Left colon (tissue), 2 donors: ENCODE measurements at places on chromosomes 1 and 21. TPM values are rescaled to one million over a fixed set of nuclear protein-coding genes. Genes with fewer than 3 reads are reported as not detected.
A peak's percentile ranks its signal among the peaks of the same experiment; 100 is the strongest.

GPR52 gene
- 2.6 TPM for total RNA-seq

PIGP gene
- total RNA-seq = 18.3 TPM

GJA9 gene
- total RNA-seq = 1.2 TPM

ANKRD65 gene
- total RNA-seq = 2.7 TPM

ANXA9 gene
- not detected for total RNA-seq

HENMT1 gene
- total RNA-seq = 6.6 TPM

EDN2 gene
- 4.8 TPM for total RNA-seq

SFT2D2 gene
- total RNA-seq = 83.6 TPM

- no peak for DNase-seq
Measured at GRCh38 chr21:40575976-40576375, 271.0 kb downstream of the DSCAM start.

DNA sequence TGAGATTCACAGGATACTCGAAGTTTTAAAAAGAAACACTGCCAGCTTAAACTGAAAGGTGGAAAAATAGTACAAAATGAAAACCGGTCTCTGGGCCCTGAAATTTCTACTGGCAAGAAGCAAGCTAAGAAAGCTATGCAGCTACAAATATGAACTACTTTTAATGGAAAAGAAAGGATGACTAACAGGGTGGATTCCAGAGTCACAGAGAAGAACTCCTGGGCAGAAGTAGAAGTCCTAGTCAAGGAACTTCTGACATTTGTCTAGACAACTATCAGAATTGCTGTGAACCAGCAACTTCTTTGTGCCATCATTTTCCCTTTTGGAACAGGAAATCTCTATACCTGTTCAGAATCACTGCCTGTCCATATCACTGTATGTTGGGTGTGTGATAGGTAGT is 38.1 kb downstream of the CD160 start:
- DNase-seq = no peak

DNA sequence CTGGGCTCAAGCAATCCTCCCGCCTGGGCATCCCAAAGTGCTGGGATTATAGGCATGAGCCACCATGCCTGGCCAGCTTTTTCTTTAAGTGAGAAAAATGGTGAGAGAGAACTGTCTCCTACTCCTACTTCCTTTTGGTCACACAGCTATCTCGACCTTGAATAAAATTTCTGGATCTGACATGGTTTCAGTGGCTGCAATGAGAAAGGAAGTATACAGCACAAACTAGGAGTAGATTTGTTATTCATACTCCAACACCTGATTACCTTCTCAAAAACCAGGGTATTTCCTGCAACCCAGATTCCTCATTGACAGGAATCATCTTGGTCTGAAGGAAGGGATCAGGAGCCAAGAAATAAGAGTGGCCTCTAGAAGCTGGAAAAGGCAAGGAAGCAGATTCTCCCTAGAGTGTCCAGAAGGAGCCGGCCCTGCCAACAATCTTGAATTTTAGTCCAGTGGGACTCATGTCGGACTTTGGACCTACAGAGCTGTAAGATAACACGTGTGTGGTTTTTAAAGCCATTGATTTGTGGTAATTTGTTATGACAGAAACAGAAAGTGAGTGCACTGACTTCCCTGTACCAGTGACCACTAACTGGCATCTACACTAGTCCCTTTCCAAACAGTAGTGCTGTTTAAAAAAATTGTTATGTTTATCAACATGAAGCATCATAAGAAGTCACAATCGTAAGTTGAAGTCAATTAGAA is 516.6 kb downstream of the SMYD3 start:
- DNase-seq = no peak

GRCh38 chr1:14681182-14681581 is 82.7 kb downstream of the KAZN start:
- DNase-seq = no peak

DNA sequence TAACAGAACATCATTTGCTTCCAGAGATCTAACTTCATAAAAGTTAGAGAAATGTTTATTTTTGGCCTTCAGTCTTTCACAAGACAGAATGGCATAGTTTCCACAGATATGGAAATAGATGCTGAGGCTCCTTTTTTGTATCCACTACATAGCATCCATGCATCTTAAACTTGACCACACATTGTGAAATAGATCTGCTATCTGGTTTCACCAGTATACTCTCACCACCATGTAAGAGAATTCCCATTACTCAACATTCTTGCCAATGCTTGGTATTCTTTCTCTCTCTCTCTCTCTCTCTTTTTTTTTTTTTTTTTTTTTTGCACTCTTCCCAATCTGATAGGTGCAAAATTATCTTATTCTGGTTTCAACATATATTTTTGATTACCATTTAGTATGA is 52.1 kb upstream of the PRMT6 start:
- DNase-seq = no peak

DNA sequence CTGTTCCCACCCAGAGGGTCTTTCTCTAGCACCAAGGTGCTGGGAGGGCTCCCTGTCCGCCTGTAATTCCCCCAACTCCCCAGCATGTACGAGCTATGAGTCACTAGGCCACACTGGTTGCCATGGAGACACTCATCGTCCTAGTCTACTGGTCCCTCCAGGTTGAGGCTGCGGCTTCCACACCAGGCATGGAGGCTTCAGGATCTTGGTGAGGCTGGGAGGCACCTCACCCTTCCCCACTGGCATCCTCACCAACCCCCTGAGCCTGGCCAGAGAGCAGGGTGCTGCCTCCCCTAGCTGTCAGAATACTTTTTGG is 75.6 kb upstream of the KAZN start:
- peak; percentile 44 for DNase-seq

DNA sequence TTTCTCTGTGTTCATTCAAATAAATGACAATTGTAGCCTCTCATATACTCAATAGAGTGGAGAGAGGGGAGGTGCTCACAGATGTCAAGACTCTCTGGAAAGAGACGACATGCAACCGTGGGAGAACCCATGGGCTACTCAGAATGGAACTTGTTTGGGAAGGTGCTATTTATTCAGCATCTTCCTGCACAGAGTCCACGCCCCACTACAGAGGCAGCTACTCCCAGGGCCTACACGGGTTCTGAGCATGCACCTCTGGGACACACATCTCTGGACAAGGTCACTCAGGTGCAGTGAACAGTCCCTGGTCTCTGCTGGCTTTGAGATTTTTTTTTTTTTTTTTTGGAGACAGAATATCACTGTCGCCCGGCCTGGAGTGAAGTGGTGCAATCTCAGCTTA is 64.1 kb downstream of the NID1 start:
- no peak for DNase-seq

GRCh38 chr1:48777219-48777895 is 666 bp upstream of the BEND5 start:
- DNase-seq = peak; percentile 8

DNA sequence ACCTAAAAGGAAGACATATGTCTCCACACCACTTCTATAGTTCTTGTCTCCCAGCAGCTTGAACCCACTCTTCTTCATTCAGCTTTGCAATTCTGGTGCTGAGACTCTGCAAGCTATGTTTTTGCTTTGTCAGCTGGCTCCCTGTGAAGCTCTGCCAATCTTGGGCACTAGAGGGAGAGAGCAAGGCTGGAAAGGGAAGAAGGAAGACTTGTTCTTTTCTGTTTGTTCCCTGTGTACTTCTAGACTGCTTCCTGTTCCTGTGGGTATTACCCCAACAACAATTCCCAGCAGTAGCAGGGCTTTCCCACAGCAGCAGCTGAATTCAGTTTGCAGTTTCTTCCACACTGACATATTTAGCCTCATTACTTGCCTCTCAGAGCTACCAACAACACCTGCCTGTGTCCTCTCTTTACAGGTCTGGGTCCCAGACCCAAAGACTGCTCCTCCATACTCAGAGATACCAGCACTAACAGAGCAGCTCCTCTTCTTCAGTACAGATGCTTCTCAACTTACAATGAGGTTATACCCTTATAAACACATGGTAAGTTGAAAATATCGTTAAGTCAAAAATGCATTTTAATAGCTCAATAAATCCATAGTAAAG is 275.2 kb upstream of the NEGR1 start:
- DNase-seq = no peak

DNA sequence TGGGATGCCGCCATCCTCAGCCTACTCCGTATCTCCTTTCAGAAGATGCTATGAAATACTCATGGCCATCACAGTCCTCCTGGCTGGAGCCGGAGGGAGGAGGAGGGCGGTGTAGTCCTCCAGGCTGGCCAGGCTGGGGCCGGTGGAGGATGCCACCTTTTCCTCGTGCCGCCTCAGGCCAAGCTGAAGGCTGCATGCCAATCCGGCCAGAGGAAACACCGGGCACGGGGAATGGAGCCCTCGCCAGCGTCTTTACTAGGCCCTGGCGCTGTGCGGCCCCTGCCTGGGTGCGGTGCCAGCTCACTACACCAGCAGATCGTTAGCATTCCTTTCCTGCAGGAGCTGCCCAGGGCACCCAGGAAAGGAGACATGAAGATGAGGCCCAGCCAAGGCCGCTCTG is 70.1 kb downstream of the CASZ1 start:
- no peak for DNase-seq

DNA sequence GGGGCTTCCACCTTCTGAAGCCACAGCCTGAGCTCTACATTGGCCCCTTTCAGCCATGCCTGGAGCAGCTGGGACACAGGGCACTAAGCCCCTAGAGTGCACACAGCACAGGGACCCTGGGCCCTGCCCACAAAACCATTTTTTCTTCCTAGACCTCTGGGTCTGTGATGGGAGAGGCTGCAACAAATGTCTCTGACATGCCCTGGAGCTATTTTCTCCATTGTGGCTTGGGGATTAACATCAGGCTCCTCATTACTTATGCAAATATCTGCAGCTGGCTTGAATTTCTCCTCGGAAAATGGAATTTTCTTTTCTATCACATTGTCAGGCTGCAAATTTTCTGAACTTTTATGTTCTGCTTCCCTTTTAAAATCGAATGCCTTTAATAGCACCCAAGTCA is 795.7 kb downstream of the LTN1 start:
- DNase-seq = no peak

- no peak for DNase-seq
Measured at GRCh38 chr1:25711555-25712298, 88.3 kb upstream of the SELENON start.

- DNase-seq = no peak
Measured at GRCh38 chr1:26853600-26853999, 9.3 kb upstream of the SFN start.

DNA sequence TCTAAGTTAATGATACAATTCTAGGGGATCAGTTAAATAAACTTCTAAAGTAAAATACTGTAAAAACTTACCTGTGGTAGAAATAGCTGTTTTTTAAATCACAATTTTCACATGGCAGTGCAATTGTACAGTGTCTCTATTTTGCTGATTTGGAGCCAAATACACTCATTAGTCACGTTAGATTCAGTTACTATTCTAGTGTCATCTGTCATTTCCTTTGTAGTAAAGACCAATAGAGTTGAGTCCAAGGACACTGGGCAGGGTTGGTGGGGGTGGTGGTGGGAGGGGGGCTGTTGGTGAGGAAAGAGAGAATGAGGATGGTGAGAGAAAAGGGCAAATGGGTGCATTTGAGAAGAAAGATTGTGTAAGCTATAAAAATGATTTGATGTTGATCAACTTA is 33.6 kb downstream of the CD55 start:
- no peak for DNase-seq
